AG10803 (cell line): ENCODE measurements at places on chromosomes 2 and 18.

- DNase-seq, result peak; percentile 28
These were observed 261.4 kb downstream of the TWIST2 start for GRCh38 chr2:239109041-239109927.

DNA sequence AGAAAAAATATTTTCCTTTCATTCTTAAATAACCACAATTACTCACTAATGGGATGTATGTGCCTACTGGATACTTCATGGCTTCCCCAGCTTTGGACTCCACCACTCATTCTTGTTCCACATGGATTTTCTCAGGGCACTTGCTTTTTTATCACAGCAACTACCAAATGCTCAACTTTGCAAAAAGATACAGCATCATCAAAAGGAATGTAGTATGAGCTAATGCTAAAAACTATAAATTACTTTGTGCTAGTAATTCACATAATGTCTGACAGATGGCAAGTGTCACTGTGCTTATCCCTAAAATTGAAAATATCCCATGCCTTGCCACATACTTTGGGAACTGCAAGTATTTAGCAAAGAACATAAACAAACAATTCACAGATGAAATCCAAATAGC is 130.4 kb upstream of the ZFP36L2 start:
- peak; percentile 56 for DNase-seq

GRCh38 chr2:50529600-50530218 is 502.2 kb downstream of the NRXN1 start:
- peak; percentile 42 for DNase-seq

- DNase-seq, result peak; percentile 71
These were observed 193.8 kb upstream of the RND3 start for GRCh38 chr2:150681120-150681804.

DNA sequence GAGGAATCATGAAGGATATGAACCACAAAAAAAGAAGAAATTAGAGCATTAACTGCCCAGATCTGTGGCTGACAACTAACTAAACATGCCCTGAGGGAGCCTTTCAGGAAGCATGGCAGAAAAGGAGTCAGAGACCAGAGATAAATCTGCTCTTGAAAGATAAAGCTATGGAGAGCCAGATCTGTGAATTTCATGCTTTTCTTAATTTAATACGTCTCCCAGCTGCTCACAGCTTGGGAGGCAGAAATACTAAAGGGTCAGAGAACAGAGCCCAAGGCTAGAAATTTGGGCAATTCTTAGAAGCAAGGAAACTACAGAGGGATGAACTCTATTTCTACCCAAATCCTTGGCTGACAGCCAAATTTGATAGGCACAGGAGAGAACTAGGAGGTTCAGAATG is 223.0 kb upstream of the DPP10 start:
- no peak for DNase-seq

GRCh38 chr2:145715601-145716000 is 1195.7 kb upstream of the ZEB2 start:
- DNase-seq, result peak; percentile 43

- peak; percentile 48 for DNase-seq
These were observed 69.3 kb upstream of the ITGB6 start for GRCh38 chr2:160269365-160269764.

- DNase-seq, result no peak
These were observed 270.1 kb upstream of the POU3F3 start for GRCh38 chr2:104583811-104584210.
